HFFc6 (cell line): ENCODE measurements at places on chromosomes 12 and 14. TPM values are rescaled to one million over a fixed set of nuclear protein-coding genes. Genes with fewer than 3 reads are reported as not detected.
A peak's percentile ranks its signal among the peaks of the same experiment; 100 is the strongest.

GRCh38 chr12:197911-198695 is 15.9 kb downstream of the SLC6A12 start:
- DNase-seq: no peak

DNA sequence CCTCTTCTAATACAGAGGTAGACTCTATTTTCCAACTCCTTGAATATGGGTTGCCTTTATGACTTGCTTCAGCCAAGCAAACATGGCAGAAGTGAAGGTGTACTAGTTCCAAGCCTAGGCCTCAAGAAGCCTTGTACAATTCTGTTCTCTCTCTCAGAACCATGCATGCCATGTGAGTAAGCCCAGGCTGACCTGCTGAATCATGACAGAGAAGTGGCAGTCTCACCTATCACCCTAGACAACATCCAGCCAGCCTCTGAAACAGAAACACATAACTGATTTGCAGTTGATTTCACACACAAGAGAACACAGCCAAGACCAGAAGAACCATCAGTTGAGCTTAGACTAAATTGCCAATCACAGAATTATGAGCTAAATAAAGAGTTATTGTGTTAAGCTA is 157.2 kb downstream of the GARIN6 start:
- DNase-seq: no peak

GRCh38 chr12:26846416-26846815 is 13.4 kb upstream of the ITPR2 start:
- DNase-seq: no peak

DNA sequence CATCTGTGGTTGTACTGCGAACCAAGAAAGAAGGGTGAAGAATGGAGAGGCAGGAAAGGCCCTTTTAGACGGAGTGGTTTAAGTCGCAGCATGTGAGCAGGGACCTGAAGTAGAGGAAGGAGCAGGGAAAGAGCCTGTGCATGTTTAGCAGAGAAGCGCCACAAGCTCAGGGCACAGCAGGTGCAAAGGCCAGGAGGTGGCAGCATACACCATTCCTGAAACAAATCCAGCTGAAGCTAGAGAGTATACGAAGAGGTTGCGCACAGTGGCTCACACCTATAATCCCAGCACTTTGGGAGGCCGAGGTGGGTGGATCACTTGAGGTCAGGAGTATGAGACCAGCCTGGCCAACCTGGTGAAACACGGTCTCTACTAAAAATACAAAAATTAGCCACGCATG is 49.9 kb downstream of the HELB start:
- peak; percentile 15 for DNase-seq

GRCh38 chr14:74575507-74575906 is 36.5 kb downstream of the LTBP2 start:
- no peak for DNase-seq

- DNase-seq: peak; percentile 22
Observed at GRCh38 chr14:22699801-22700564, 55.8 kb upstream of the OR6J1 start.

DNA sequence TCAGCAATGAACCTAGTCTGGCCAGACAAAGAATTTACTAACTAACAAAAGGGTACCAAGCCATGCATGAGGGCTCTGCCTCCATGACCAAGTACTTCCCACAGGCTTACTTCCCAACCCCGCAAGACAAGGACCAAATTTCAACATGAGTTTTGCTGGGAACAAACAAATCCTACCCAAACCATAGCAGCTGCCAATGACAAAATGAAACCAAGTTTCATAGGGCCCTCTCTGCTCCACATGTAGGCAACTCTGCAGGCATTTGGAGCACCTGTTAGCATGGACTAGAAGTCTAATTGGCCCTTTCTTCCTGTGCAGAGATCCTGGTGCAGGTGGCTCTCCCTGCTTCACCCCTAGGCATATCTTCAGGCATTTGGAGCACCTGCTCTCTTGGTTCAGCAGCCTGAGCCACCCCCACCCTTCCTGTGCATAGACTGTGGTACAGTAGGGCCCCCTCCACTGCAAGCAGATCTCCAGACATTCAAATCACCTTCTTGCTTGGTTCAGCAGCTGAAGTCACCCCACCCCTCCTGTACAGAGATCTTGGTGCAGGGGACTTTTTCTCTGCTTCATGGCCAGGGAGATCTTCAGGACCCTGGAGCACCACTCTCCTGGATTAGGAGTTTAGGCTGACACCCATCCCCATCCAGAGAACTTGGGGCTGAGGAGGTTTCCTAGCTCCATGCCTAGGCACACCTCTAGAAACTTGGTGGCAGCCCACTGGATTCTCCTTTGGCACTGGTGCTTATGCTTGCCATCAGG is 308.7 kb downstream of the RPAP3 start:
- no peak for DNase-seq

DNA sequence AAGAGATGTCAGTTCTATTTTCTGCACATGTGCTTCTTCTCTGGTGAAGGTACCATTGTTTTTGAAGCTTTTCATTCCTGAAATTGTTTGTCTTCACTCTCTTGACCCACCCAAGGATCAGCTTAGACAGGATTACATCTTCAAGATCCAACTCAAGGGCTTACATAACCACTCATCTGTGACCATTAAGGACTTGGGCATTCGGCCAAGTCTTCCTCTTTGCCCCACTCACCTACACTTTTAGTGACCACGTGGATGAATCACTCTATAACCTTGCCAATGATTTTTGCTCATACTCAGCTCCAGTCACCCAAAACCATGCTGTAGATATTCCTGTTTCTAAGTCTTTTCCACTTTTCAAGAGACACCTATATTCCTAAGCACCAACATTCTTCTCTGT is 36.5 kb upstream of the SSTR1 start:
- DNase-seq: peak; percentile 25

DNA sequence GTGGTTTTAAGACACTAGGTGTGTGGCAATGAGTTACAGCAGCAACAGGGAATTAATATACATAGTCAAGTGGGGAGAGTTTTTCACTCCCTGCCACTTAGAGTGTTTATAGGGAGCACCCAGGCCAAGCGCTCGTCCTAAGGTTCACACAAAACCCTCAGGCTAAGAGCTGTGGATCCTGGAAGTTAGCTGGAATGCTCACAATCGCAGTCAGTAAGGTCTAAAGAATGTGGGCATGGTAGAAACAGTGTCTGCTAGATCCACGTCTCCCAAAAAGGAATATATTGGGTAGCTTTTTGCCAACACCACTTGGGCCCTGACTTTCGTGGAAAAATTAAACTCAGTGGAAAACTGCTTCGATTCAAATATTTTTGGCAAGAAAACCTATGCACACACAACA is 36.6 kb downstream of the STAB2 start:
- DNase-seq: peak; percentile 28

DNA sequence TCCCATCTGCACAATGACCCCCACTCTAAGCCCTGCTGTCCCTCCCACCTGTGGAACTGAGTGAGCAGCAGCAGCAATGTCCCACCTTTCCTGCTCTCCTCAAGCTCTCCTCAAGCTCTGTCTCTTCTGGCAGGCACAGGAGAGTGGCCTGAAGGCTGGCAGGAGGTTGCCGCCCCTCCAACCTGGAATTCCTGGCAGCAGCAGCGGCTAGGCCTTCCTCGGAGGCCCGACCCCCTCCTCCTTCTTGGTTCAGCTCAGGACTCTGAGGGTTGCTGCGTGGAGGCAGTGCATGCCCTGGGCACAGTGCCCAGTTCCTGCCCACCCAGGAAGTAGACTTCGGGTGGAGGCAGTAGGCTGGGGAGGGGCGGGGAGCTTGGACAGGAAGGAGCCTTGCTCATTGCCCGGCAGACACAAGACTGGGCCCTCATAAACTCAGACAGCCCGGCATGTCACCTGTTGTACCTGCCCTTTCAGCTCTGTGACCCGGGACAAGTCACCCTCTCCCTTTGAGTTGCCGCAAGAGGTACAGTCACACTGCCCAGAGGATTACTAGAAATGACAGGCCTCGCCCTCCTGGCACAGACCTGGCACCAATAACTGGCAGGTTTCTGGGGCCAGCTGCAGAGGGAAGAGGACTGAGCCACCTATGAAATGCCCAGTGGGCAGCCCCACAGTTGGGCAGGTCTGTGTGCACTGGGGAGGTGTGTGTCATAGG is 2.1 kb upstream of the SERPINA1 start:
- no peak for DNase-seq

DNA sequence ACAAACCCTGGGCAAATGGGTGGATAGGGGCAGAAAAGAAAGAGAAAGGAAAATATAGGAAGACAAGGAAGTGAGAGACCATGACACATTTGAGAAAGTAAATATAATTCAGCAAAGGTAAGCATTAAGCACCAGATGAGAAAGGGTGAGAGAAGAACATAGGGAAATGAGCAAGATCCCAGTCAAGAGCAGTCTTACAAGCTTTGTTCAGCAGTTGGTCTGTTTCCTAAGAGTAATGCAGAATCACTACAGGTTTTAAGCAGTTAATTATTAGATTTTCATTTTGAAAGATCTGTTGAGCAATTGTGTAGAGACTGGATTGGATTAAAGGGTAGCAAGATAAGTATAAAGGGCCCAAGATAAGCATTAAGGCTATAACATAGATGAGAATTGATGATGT is 146.3 kb downstream of the PLCZ1 start:
- DNase-seq: no peak

DNA sequence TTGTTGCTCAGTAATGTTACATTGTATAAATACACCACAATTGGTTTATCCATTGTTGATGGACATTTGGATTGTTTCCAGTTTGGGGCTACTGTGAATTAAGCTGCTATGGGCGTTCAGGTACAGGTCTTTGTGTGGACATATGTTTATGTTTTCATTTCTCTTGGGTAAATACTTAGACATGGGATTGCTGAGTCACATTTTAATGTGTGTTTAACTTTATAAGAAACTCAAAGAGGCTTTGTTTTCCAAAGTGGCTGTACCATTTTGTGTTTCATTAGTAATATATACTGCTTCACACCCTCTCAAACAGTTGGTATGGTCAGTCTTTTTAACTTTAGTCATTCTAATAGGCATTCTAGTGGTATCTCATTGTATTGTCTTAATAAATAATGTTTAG is 225.0 kb downstream of the SPTSSA start:
- no peak for DNase-seq

DNA sequence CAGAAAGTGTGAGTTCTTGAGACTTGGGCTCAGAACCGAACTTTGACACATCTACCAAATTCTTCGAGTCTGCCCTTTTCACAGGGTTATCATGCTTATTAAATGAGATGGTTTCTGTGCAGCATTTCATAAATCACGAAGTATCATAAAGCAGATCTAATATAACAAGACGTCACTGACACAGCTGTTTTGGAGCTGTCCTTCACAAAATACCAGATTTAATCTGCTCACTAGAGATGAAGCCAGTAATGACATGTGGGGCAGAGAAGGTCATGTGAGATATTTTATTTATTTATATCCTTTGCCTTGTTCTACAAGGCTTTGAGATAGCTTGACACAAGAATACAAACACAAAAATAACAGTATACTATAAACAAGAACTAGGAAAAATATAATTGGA is 127.0 kb downstream of the RPAP3 start:
- no peak for DNase-seq

Gene PLEKHH1
- 0.14 to 0.25 TPM (median 0.21 TPM) in 3 replicates for total RNA-seq

- DNase-seq: no peak
Observed at GRCh38 chr12:16198884-16199283, 78.6 kb downstream of the SLC15A5 start.

DNA sequence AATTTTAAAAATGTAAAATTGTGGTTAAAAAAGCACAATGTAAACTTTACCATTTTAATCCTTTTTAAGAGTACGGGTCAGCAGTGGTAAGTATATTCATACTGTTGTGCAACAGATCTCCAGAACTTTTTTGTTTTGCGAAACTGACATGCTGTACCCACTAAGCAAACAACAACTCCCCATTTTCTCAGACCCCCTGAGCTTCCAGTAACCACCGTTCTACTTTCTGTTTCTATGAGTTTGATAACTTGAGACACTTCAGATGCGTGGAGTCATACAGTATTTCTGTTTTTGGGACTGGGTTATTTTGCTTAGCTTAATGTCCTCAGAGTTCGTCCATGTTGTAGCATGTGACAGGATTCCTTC is 38.0 kb downstream of the CHST11 start:
- no peak for DNase-seq

DNA sequence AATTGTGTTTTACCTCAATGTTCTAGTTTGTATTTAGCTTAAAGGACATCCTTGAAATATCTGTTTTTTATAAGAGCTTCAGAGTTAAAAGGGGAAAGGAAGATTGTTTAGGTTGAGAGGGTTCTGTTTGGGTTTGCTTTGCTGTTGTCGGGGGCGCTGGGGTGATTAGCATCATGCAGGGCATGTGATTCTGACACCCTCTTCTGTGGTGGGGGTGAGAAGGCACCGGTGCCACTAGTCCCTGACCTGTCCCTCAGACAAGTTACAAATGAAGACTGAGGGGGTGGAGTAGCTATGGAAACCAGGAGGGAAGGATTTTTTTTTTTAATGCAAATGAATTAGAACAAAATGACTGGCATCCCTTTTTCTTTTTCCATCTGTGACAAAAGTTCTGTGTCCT is 291.3 kb downstream of the RPAP3 start:
- no peak for DNase-seq

DNA sequence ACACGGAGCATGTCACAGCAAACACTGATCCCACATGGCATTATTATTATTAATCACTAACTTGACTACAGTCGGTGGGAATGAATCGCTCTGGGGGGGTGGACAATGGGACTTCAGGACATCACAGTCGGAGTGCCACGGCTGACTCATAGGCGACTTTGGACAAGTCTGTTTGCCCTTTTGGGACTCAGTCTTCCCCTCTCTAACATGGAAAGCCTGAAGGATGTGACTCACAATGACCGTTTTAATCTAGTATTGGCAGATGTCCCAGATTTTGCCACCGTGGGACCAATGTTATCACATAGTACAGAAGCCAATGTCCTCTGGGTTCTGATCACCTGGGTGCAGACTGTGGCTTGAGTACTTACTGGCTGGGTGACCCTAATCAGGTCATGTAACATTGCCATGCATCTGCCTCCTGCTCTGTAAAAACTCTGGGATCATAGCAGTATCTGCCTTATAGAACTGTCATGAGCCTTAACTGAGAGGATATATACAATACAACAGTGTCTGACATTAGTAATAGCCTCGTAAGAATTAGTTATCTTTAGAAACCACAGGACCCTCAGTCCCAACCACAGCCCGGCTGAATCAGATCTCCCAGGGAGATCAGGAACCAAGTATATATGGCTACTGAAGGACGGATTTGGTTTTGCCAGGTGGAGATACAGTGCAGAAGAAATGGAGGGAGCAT is 362.6 kb downstream of the BCL11B start:
- peak; percentile 33 for DNase-seq

GRCh38 chr12:124947561-124948398 is 33.3 kb upstream of the UBC start:
- no peak for DNase-seq

Gene CLEC9A
- total RNA-seq: not detected in 2 replicates

- DNase-seq: no peak
Observed at GRCh38 chr14:95829321-95829720, 47.3 kb upstream of the TUNAR start.

DNA sequence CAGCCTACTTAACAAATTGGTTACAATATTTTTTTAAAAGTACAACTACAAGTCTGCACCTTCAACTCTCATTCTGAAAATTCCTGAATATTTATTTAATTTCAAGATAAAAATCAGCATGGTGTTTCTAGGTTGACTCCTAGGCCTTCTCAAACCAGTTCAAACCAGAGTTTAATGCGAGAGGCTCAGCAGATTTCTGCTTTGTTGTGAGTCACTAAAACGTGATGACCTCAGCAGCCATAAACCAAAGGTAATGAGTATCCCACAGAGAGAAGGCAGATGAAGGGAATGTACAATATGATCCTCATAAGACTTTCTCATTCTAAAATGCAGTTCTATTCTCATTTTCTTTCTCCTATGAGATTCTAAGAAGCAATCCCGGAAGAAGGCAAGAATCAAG is 1.5 kb downstream of the PRDM4 start:
- DNase-seq: peak; percentile 91

- no peak for DNase-seq
Observed at GRCh38 chr12:127621366-127621765, 645.6 kb upstream of the TMEM132C start.
